ENCODE measurements at places on chromosomes 7 and 10. TPM values are rescaled to one million over a fixed set of nuclear protein-coding genes. Genes with fewer than 3 reads are reported as not detected.

DNA sequence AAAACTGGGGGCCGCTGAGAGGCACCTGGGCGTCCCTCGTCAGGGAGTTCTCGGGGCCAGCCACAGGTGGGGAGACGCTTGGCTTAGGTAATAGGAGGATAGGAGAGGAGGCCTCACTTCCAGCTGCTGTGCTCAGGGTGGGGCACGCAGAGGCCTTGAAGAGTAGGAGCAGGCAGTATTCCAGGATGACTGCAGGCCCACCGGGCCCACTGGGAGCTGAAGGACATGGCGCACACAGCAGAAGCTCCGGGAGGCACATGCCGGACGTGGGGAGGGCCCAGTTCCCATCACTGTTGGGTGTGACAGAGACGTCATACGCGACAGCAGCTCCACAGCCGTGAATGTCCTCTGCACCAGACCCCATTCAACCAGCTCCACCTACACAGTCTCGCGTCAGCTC lies 22.0 kb upstream of the PDGFA start:
- DNase-seq, result no peak

DNA sequence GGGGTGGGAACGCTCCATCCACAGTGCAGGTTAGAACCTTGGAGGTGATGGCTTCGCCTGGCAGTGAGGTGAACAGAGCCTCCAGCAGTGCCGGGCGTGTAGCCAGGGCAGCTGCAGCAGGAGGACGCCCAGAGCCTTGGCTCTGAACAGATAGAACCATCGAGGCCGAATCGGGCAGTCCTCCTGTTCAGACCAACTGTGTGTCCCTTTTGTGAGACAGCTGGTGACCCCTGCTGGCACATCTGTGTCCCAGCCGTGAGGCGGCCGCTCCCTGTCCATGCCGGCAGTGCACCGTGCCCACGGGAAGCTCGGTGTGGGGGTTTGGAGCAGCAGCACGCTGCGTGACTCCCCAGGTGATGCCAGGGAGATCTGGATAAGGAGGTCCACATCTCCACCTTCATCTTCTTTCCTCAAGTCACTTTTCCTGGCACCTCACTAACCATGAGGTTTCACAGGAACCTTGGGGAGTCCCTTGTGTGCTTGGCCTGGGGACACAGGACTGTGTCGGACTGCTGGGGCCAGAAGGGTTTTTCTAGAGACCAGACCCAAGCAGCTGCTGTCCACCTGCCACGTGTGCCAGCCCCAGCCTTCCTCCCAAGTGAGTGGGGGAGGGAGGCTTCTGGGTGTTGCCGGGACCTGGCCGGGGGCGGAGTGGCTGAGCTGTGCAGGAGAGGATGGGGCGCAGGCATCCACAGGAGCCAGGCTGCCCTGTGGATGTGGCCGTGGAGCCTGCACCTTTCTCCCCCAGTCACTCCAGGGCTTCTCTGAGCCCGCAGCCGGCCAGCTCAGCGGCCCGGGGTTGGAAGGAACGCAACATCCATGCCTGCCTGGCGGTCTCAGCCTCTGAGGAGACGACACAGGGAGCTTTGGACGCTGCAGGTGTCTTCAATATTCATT lies 69.4 kb downstream of the DNAJB6 start:
- no peak for DNase-seq

- DNase-seq, result no peak
Observed at GRCh38 chr7:139602143-139602722, 78.7 kb downstream of the CLEC2L start.

DNA sequence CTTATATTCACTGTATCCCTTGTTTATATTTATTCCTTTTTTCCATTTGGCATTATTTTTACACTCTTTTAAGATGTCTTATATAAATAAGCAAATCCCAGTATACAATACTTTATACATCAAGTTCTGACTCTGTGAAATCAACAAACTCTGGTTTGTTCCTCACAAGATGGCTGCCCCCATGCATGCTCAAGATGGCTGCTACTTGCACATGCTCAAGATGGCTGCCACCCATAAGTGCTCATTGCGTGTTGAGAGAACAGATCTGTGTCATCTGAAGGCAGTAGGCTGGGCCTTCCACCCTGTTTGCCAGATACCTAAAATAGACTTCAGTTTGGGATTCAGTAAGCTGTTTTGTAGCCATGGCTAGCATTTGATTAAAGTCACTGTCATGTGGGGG lies 666.2 kb downstream of the TYW1 start:
- DNase-seq, result no peak

- DNase-seq, result no peak
Observed at GRCh38 chr7:30886608-30887011, 25.0 kb upstream of the AQP1 start.

The DNAAF5 gene
- 97.3 TPM for total RNA-seq

The HOGA1 gene
- not detected for total RNA-seq

The MINDY4 gene
- 14.1 TPM for total RNA-seq

The HOXA11 gene
- 21.3 TPM for total RNA-seq
